CD8-positive, alpha-beta T cell (primary cell): ENCODE measurements at places on chromosomes 2 and 18.

DNA sequence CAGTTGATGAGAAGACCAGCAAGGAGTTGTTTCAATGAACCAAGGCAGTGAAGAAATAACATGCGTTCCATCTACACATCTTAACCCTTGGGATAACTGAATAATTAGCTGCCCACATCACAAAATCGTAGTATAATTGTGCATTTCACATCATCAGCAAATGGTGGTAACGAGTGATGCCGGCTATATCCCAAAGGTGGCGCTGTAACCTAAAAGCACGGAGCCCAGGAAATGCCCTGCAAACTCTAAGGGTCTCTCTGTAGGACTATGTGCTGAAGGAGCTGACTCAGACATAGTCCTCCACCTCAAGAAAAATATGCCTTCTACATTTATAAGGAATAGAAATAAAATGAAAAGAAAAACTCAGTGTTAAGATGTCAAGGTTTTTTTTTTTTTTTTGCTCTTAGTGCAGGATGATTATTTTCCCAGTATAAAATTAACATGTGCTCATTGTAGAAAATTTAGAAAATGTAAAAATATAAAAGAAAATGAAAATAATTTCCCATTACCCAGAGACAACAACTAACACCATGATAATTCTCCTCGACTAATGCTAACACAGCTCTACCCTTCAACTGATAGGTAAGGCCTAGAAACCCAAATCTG is 23.1 kb upstream of the DSG3 start:
- DNase-seq: no peak

DNA sequence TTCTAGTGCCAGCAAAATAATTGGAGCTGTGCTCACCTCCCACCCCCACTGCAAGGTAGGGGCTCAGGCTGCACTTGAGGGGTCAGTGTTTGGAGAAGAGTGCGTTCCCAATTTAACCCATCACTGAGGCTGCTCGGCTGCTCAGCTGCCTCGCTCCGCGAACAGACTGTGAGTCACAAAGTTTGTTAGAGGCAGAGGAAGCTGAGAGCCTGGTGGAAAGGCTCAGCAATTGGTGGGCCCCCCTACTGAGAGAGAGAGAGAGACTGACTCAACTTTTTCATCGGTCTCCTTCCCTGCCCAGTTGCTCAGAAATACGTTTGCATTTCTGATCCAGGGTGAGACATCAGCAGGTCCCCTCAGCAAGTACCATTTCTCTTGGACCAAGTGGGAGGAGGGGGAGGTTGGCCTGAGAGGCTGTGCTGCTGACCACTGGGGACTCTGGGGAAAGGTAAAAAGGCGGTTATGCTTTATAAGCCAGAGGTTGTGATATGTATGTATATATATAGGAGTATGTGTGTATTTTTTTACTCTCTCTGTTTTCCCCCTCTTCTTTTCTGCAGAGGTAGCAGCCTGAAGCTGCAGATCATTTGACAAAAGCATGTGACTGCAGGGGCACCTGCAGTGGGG is 1.5 kb downstream of the EFR3B start:
- no peak for DNase-seq

DNA sequence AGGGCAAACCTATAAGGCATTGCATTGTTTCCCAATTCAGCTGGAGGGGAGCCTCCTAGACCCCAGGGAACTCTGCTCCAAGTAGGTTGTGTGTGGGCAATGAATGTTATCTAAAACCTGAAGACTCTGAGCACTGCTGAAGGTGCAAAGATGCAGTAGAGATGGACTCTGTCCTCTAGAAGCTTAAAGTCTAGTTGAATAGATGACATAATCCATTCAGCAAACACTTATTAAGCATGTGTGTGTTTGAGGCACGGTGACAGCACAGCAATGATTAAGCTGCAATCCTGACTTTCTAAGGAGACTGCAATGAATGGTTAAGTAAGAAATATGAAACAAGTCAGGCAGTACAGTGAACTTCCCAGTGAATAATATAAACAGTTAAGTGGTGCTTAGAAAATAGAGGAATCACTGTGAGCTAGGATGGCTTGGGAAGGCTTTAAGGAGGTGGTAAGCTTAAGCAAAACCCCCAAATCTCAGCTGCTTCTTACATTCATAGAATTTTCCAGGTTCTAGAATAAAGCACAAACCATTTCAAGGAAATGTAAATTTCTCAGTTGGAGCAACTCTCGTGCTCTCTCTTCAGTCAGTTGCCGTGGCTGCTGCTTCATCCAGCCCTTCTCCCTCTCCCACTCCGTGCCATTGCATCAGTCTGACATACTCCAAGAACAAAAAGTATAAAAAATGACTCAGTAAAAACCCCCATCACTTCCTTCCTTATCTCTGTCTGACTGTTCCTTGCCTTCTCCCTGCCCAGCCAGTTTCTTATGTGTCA is 19.1 kb downstream of the MXD1 start:
- DNase-seq: no peak

GRCh38 chr2:10273215-10274175 is 29.2 kb upstream of the HPCAL1 start:
- DNase-seq: no peak

DNA sequence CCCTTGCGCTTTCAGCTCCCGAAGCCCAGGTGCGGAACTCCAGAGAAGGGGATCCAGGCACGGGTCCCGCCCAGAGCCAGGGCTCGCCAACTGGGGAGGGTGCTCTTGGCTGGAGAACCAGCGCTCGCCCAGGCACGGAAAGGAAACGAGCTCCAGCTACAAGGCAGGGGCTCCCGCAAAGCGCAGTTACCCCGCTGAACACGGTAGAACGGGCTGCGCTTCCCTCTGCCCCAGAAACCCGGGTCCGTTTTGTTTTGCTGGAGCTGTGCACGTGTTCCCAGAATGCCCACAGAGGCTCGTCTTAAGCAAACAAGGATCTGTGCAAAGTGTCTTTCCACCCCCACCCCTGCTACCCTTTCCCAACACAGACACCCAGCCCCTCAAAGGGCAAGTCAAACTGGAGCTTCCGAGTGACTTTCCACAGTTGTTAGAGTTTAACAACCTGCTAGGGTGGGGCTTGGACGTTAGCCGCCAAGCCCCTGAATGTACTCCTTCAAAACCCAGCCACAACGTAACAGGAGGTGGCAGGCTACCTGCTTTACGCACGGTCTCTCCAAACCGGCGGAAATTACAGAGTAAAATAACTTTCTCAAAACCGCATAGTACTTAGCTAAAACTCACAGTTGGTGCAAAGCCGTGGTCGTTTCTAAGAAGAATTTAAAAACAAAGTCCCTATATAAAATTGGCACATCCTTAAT is 775 bp downstream of the RNF125 start:
- peak; percentile 62 for DNase-seq

DNA sequence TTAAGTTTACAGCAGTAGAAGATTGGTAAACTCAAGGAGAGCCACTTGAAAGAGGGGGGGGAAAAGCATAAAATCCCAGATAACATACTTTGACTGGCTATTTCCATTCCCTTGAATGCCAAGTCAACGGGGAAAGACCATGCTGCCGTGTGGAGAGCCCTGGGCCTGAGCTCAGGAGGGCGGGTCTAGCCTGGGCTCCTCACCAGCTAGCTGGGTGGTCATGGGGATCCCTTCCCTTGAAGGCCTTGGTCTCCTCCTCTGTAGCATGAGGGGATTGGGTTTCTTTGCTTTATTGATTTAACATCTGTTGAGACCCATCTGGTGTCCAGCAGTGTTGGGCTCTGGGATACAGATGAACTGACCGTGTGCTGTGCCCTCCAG is 35.0 kb downstream of the TEX51 start:
- no peak for DNase-seq

- no peak for DNase-seq
Observed at GRCh38 chr2:47089083-47089464, 66.0 kb downstream of the STPG4 start.

DNA sequence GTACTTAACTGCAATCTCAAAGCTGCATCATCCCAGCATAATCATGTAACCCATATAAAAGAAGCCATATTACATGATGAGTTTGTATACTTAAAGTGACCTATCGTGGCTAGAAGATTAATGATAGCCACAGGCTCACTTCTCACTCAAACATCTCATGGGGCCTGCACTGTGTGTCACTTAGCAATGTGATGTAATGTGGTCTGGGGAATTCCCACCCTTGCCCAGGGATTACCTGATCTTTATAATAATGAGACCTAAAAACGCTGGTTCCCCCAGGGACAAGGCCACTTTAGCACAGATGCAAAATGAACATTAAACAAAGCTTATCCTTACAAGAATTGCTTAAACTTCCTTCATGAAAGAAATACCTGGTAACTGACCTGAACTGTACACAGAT is 427.1 kb upstream of the CNTNAP5 start:
- DNase-seq: no peak

DNA sequence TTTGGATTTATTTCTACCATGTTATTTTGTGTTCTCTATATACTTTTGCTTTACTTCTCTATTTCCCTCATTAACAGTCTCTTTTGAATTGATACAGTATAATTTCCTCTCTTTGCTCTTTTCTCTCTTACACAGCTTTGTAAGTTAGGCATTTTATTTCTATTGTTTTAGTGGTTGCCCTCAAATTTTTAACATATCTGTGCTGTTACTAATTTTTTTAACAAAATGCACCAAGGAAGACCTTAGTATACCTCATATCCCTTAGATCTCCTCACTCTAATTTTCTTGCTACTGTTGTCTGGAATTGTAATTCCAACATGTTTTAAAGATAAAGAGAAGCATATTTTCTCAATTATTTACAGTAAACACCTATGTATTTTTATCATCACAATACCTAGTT is 416.8 kb upstream of the SLC14A2 start:
- no peak for DNase-seq

DNA sequence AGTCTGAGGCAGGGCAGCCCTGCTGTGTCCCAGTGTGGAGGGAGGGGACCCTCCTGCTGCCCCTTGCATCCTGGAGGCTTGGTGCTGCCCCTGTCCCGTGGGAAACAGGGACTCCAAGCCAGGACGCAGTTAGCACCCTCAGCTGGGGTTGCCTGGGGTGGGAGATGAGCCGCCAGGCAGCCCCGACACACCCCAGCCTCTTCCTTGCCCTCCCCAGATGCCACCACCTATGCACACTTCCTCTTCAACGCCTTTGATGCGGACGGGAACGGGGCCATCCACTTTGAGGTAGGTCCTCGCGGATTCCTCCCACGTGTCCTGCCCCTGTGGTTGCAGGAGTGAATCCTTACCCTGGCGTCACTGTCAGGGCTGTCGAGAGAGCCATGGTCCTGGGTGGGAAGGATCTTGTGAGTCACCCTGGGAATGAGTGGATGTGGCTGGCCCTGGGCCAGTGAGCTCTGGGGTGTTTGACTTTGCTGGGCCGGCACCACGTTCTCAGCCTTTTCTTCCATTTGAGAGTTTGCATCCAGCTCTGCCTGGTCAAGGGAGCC is 27.5 kb upstream of the FAHD2A start:
- no peak for DNase-seq

GRCh38 chr18:24853076-24853475 is 392.6 kb downstream of the HRH4 start:
- DNase-seq: no peak

DNA sequence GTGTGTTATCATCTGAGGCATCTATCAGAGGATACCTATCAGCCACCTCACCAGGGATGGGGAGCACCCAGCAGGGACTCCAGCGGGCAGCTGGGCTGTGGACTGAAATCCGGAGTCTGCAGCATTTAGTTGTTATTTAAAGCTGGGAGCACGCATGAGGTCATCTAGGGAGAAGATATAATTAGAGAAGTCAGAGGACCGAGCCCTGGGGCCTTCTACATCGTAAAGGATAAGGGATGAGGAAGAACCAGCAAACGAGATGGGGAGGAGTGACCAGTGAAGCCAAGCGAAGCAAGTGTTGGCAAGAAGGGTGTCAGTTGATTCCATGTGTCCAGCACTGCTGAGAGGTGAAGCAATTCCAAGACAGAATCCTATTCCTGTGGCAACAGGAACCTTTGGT is 70.3 kb downstream of the STEAP3 start:
- DNase-seq: no peak

DNA sequence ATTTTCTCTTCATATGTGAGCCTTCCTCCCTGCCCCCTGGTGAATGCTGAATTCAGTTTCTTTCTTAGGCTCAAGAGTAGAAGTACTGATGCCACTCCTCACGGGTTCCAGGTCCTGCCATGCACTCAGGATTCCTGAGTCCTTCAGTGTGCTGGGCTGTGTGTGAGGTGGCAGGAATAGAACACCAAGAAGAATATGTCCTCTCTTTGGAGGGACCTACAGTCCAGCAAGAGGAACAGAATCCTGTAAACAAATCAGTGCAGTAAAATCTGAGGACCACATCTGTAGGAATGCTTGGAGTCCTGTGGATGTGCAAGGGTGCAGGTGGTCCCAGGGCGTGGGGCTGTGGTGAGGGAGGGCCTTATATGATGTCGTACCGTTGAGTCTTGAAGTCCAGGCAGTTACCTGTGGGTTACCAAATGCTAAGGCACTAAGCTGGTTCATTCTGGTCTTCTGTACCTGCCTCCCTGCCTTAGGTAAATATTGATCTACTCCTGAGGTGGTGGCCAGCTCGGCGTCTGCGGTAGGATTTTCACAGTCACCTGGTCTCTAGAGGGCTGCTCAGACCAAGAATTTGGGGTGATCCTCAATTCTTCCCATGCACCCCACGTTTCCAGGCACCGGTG is 5.5 kb downstream of the ASAP2 start:
- DNase-seq: no peak

DNA sequence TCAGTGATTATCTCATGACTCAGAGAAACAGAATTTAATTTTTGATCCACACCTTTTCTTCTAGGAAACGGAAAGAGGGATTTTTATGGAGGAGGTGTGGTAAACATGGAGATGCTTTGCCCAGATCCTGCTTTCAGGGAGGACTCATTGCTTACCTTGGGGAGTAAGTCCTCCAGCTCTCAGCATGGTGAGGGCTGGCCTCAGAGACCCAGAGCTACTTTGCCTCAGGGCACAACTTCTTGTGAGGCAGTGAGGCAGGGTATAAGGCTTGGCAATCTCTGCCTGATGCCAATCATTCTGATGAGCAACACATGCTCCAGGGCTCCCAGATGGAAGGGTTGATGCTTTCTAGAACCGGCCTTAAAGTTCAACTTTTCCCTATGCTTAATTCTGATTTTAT is 189.9 kb upstream of the DCC start:
- DNase-seq: no peak

GRCh38 chr2:215695861-215696260 is 260.0 kb upstream of the FN1 start:
- DNase-seq: no peak

GRCh38 chr2:183214680-183215079 is 90.4 kb downstream of the NUP35 start:
- DNase-seq: no peak

- DNase-seq: peak; percentile 37
Observed at GRCh38 chr2:44120428-44120827, 48.2 kb upstream of the PPM1B start.

DNA sequence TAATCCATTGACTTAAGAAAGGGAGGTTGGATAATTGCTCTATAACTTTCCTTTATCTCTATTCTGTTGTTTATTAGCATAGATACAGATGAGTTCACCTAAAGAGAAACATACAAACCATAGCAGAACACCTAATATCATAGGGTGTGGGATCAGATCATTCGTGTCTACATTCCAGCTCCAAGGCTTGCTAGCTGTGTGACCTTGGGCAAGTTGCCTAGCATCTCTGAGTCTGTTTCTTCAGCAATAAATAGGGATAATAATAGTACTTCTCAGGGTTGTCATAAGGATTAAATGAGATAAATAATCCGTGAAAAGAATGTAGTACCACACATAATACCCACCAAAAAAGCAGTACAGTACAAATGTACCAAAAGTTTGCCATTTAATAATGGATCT is 126.2 kb downstream of the PLB1 start:
- no peak for DNase-seq

GRCh38 chr2:199943373-199943772 is 11.9 kb downstream of the TYW5 start:
- no peak for DNase-seq
